Caco-2 (cell line): ENCODE measurements at places on chromosomes 6 and 20. TPM values are rescaled to one million over a fixed set of nuclear protein-coding genes. Genes with fewer than 3 reads are reported as not detected.

- DNase-seq = peak; percentile 98
Observed at GRCh38 chr6:1311400-1312202, at the start of gene FOXQ1. Gene FOXQ1, plus strand, starts transcription at chr6:1312098. Its CDS starts 607 bp downstream, at chr6:1312705.

The TAF4 gene
- total RNA-seq = 94.9 and 98.2 TPM in 2 replicates

- DNase-seq = no peak
Observed at GRCh38 chr20:39698752-39699151, 736.6 kb downstream of the DHX35 start.

The CDSN gene
- not detected in 2 replicates for total RNA-seq

DNA sequence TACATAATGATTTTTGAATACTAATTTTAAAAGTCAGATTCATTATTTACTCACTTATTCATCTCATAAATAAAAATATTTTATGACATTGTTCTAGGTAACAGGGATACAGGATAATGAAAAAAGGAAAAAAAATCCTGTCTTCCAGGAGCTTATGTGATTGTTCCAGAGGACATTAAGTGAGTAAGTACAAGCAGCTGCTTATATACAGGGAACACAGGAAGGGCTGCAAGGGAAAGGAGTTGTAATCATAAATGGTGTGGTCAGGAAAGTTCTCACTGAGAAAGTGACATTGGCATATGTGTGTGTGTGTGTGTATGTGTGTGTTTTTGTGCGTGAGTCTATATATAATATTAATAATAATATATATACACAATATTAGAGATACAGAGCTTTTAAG is 121.8 kb downstream of the HAO1 start:
- no peak for DNase-seq

- no peak for DNase-seq
Observed at GRCh38 chr6:131492932-131493573, 80.0 kb upstream of the ARG1 start.
